Fibroblast of villous mesenchyme (primary cell): ENCODE measurements at places on chromosomes 5 and 9.
A peak's percentile ranks its signal among the peaks of the same experiment; 100 is the strongest.

DNA sequence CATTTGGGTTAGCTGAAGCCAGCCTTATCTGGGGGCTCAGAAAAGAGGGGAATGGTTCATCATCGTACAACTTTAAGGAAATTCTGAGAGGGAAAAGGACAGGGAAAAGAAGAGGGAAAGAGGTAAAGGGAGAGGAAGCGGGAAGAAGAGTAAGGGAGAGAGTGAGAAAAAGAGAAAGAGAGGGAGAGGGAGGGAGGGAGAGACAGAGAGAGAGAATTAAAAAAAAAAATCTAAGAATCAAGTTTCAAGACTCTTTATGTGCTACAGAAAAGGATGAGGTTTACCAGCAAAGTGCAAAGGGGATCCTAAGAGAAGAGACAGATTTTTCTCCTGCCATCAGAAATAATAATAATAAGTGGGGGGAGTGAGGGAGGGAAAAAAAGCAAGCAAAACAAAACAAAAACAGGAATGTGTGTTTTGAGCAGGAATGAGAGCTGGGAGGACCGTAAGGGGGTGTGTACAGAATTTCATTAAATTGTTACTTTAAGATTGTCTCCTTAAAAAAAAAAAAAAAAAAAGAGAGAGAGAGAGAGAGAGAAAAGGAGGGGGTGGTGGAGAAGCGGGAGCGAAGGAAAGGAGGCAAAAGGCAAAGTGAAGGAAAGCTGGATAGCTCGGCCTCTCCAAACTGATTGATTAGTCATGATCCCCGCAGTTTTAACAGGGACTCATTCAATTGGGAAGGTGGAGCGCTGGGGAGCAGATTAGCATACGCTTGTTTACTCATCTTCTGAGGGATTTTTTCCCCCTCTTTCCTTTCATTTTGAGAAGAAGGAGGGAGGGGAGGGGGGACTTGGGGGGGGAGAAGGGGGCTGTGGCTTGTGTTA lies 438 bp upstream of the PAPPA start:
- peak; percentile 88 for DNase-seq

- peak; percentile 59 for DNase-seq
These were observed 1.4 kb downstream of the MLLT3 start for GRCh38 chr9:20620650-20621470.

- peak; percentile 18 for DNase-seq
These were observed 20.4 kb downstream of the XRCC4 start for GRCh38 chr5:83097689-83098231.

DNA sequence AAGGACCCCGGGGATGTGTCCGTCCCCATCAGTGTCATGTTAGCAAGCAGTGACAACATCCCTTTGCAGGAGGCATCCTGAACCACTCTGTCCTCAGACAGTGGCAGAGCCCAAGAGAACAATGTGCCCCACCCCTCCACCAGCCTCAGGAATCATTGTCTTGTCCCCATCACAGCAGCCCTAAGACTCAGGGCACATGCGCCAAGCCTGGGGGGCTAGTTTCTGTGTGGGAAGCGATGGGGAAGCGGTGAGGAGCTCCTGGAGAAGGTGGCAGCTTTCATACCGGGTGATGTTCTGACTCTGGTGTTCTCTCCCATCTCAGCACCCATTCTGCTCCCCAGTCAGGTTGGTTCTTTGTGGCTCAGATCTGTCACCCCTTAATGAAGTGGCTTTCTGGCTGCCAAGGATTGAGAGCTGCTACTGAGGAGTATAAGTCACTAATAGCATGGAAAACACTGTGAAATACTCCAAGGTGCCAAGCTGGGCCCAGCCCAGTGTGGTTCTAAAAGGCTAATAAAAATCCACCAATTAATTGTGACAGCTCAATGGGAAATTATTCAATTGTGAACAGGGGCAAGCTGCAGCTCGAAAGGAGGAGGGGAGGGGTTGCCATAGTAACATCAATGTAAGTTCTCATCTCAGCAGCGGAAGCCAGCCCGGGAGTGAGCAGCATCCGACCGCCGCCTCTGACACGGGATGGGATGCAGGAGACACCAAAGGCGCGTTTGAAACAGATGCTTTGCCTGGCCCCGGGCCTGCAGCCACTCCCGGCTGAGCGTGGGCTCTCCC lies 4.7 kb downstream of the QRFP start:
- peak; percentile 7 for DNase-seq

DNA sequence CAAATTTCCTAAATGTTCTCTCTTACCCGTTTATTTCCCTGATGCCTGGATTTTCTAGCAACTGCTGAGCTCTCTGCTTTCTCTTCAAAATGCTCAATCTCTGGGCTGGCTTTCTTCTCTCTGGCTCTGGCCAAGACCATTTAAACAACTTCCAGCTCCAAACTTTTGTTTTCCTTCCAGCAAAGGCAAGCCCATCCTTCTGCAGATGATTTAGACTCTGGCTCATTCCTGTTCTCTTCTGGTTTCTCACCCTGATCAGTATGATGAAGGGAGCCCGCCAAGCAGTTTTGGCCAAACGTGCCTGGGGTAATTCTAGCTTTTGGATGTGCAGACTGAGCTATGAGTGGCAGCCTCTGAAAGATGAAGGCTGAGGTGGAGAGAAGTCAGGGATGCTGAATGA lies 78.1 kb downstream of the HSPA4 start:
- no peak for DNase-seq

DNA sequence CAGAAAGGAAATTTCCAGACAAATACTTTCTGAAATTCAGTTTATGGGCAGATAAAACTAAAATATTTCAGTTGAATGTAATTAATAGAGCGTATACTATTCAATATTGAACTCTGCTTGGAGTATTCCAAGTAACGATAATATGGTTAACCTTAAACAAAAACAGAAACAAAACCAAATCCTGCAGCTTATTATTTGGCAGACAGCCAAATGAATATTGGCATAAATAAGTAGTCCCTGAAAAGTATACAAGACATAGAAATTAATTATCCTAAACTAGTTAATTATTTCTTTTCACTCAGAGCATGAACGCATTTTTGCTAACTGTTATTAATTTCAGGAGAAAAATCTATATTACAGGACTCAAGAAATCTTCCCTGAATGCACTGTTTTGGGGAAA lies 1574.0 kb downstream of the MAT2B start:
- DNase-seq, result no peak

GRCh38 chr9:24901319-24901718 lies 355.6 kb upstream of the IZUMO3 start:
- DNase-seq, result no peak

DNA sequence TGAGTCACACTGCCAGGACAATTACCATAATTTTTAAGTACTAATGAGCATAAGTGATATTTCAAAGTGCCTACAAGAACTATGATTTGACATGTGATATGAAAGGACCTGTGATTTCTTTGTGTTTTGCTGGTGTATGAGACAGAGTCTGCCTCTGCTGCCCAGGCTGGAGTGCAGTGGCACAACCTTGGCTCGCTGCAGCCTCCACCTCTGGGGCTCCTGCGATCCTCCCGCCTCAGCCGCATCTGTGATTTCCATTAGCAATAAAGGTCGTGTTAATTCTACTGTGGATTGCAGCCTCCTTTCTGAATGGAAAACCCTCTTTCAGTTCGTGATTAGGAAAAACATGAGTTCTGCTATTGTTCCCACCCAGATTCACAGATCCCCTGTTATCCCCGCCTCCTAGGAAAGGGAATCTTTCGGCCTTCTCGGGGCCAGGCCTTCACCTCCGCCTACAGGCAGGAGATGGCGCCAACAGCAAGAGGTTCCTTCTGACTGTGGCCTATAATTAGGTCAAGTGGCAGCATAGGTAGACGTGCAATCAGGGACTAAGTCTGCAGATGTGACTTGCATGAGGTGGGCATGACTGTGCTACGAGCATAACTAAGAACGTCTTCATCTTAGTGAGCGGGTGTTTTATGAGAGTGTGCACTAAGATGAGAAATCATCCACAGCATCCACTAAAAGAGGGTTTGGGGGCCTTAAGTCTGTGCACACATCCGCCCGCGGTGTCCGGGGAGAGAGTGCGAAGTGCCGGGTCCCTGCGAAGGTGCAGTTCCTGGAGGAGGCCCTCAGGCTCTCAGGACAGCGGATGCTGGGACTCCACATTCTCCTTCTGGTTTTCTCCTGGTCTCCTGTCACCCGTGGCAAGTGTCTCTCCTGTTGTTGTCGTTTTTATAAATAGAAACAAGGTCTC lies 23.1 kb downstream of the TRIM7 start:
- peak; percentile 80 for DNase-seq

DNA sequence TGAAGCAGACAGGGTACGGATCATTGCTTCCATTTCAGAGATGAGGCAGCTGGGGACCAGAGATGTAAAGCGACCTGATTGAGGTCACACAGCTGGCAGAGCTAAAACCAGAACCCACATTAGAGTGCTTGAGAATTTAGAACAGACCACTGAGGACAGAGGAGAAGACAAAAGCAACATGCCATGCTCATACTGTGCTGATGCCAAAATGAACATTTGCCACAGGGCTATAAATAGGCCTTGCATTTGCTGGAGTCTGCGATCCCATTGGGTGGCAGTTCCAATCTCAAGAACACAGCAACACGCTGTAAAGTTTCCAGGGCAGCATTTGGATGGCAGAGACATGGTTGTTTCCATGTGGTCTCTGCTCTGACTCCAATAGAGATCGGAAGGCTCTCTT lies 222.4 kb upstream of the TBC1D2 start:
- no peak for DNase-seq

DNA sequence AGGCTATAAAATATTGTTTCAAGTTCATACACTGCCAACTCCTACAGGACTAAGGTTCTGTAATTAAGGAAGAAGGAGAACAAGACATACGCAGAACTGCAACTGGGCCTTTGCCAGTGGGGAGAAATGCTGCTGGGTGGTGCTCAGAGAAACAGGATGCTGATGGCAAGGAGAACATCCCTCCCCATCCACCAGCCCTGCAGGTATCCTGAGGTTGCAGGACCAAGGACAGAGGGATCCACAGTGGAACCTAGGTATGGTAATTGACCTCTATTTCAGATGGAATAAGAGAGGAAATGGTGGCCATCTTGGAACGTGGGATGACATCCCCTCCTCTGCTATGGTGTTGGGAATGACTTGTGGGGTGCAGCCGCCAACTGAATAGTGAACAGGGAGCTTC lies 206.3 kb upstream of the S1PR3 start:
- no peak for DNase-seq

DNA sequence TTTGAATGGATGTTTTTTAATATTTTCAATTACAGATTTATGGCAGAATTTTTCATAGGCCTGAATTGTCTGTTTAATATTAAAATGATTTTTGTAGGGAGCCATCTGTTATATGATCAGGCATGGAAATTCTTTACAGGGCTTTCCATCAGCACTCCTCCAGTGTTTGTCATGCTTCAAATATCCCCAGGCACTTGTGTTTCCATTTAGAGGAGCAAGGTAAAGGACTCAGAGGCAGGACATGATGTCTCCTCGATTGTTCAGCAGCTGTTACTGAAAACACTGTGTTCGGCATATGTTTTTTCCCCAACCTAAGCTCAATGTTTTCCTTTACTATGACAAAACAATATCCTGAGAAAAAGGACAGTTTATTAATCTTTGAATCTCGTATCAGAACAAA lies 172.3 kb upstream of the RFX3 start:
- DNase-seq, result no peak

- DNase-seq, result peak; percentile 43
These were observed 132.1 kb downstream of the AP3B1 start for GRCh38 chr5:78162253-78162862.

- DNase-seq, result no peak
These were observed 55.1 kb upstream of the TEX48 start for GRCh38 chr9:114737118-114737517.

GRCh38 chr9:27856054-27856453 lies 282.8 kb upstream of the C9orf72 start:
- DNase-seq, result no peak

- DNase-seq, result no peak
These were observed 22.5 kb upstream of the LAMC3 start for GRCh38 chr9:130986356-130986965.

- no peak for DNase-seq
These were observed 206.2 kb downstream of the DCP2 start for GRCh38 chr5:113182658-113183344.

DNA sequence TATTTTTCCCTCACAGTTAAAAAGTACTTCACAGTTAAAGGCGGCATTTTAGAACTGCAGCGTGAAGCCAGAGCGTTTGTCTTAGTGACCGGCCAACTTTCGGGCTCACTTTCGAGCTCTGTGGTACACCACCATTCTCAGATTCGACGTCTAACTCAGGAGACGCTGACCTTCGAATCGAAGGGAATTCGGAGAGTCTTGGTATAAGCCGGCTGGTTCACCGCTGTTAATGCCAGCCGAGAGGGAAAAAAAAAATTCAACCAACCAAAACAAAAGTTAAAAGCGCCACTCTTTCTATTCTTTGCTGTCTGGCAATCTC lies 544 bp upstream of the SNX24 start:
- DNase-seq, result no peak

GRCh38 chr5:132302413-132302812 lies 8.2 kb downstream of the SLC22A4 start:
- DNase-seq, result no peak

GRCh38 chr5:73215531-73215890 lies 42.5 kb downstream of the TMEM174 start:
- DNase-seq, result no peak

GRCh38 chr5:120779674-120780073 lies 315.6 kb downstream of the PRR16 start:
- no peak for DNase-seq

DNA sequence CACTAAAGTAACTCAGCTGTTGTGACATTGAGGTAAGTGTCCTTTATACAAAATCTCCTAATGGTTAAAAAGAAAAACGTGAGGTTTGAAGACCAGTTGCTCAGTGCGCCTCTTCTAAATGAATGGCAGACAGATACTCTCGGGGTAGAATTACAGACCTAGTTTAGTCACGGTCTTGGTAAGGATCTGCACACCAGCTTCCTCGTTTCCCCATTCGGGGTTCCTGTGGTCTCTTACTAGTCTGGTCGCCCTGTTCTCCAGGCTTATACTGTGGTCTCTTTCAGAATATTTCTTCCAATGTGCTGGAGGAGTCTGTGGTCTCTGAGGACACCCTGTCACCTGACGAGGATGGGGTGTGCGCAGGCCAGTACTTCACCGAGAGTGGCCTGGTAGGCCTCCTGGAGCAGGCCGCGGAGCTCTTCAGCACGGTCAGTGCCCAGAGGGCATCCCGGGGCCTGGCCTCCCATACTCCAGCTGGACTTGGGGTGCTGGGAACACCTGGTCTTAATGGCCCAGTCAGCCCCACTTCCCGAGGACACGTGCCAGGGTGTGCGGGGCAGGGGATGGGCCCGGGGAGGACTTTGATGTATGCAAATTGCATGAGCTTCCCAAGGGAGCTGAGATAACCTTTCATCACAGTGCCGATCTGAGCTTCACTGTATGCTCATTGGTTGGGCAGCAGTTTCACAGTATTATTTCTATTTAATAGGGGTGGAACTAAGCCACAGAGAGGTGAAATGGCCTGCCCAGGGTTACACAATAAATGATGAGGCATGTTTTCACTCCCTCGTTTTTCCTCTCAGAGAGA lies 224.5 kb downstream of the DOCK8 start:
- peak; percentile 64 for DNase-seq

- no peak for DNase-seq
These were observed 15.1 kb downstream of the ANGPTL2 start for GRCh38 chr9:127107171-127107928.

- DNase-seq, result peak; percentile 51
These were observed 805.0 kb upstream of the C9orf72 start for GRCh38 chr9:28378231-28378630.
